Muscle of leg (tissue), 16 donors: ENCODE measurements at places on chromosomes 2 and 18. TPM values are rescaled to one million over a fixed set of nuclear protein-coding genes. Genes with fewer than 3 reads are reported as not detected.

The MFSD2B gene
- 2.8 TPM for polyA plus RNA-seq

The OXER1 gene
- 5.0 TPM for polyA plus RNA-seq

The AGXT gene
- not detected for polyA plus RNA-seq

GRCh38 chr2:232388324-232388891, 9.9 kb downstream of the ALPP start:
- DNase-seq, result no peak

DNA sequence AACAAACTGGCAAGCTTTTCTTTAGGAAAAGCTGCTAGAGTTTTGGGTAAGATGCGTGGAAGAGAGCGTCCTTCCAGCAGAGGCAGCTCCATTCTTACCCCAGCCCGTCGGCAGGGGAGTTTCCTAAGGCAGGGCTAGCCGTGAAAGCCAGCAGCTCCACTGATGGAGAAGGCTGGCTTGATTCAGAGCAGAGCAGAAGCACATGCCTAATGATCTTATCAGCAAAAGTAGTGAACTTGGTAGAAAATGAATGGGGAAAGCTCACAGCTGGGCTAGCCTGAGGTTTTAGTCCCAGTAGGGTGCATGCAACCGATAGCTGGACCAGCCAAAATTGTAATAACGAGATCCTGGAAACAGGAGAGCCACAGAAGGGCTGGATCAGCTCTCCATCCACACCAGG, 20.8 kb downstream of the LAMA1 start:
- no peak for DNase-seq

The WDR75 gene
- polyA plus RNA-seq, result 38.4 TPM

The RNF152 gene
- 3.6 TPM for polyA plus RNA-seq

GRCh38 chr2:150917961-150918713, 343.5 kb downstream of the RBM43 start:
- DNase-seq, result no peak

The PTPRM gene
- 66.4 TPM for polyA plus RNA-seq

The BOLL gene
- 1.4 TPM for polyA plus RNA-seq

- no peak for DNase-seq
These were observed 104.6 kb downstream of the PLEKHM3 start for GRCh38 chr2:207920721-207921120.

DNA sequence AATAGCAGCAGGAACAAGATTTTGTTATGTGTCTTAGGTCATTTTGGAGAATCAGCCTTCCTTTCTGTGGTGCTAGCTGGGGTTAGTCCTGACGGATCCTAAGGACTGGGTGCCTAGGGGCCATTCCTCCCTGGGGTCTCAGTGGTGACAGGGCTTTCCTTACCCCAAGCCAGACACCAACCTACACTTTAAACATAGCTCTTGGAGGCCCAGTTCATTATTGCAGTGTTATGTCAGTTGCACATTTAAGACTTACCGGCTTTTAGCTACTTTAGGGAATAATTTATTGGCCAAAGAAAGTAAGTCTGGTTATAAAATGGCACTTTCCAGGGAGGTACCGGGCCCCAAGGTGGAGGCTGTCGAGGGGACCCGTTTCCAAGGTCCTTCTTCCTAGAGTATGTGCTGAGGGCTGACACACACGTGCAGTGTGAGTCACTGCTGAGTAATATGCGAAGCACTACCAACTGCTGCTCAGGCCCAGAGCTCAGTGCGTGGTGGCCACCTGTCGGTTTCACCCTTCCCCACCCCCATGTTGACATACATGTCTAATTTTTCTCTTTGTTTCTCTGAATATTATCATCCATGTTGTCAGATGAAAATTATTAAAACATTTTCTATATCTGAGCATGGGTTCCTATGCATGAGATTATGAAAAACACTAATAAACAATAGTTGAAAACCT, 37.0 kb upstream of the GRHL1 start:
- DNase-seq, result no peak

DNA sequence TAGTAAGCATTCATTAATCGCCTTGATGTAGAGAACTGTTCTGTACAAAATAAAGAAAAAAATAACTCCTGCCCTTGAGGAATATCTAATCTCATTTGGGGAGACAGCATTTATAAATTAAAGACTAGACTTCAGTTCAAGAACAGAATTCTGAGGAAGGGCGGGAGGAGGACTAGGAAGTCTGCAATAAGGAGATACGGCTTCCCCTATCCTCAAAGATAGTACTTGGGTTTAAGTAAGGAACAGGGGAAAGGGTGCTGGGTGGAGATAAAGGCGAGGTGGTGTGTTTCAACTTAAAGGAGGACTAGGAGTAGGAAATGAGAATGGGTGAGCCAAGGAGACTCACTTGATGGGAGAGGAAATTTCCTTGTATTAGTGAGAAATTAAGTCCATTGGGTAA, 121.9 kb upstream of the MSTN start:
- DNase-seq, result no peak

GRCh38 chr2:74982577-74982976, 24.1 kb downstream of the POLE4 start:
- no peak for DNase-seq

DNA sequence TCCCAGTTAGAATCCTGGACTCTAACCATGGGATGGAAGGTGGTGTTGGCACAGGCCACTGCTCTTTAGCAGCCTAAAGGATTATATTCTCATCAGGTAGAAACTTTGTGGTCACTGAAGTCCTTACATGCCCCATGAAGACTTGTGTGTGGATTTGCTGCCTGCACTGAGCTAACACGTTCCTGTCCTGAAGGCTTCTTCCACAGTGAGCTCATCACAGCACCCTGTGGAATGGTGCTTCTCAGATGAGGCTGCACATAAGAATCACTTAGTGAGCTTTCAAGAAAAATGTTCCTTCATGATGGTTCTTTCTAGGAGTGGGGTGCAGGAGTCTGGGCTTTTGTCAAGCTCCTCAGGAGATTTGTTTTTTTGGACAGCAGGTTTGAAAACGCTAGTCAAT, 26.8 kb downstream of the STAMBP start:
- DNase-seq, result no peak
